ENCODE measurements at places on chromosomes 11 and 22. TPM values are rescaled to one million over a fixed set of nuclear protein-coding genes. Genes with fewer than 3 reads are reported as not detected.
A peak's percentile ranks its signal among the peaks of the same experiment; 100 is the strongest.

The TMEM80 gene
- 7.6 TPM for total RNA-seq

The TECTA gene
- 0.63 TPM for total RNA-seq

The OR51B2 gene
- total RNA-seq = not detected

The CREB3L1 gene
- total RNA-seq = under 0.01 TPM

DNA sequence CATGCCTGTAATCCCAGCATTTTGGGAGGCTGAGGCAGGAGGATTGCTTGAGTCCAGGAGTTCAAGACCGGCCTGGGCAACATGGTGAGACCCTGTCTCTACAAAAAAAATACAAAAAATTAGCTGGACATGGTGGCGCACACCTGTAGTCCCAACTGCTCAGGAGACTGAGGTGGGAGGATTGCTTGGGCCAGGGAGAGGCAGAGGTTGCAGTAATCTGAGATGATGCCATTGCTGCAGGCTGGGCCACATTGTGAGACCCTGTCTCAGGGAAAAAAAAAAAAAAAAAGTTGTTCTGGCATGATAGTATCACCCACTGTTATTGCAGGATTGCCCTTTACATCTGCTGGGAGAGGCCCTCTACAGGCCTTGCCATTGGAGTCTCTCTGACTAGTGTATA, 18.4 kb downstream of the ATXN10 start:
- no peak for DNase-seq

DNA sequence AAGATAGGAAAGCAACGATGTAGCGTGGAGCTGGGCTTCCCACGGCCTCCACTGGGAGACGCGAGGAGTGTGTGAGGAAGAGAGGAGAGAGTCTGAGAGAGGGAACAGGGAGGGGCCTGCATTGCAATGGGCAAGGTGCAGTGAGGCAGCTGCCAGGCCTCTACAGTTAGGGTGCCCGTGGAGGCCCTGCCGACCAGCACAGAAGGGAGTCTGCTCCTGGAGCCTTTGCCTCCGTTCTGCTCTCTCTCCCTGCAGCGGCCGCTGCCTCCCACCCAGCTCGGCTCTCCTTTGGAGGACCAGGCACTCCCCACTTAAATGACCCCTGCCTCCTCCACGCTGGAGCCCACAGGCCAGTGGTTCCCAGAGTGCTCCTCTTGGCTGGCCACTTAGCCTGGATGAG, 181.7 kb downstream of the EFCAB6 start:
- no peak for DNase-seq

GRCh38 chr11:1083621-1084551, 9.2 kb downstream of the MUC2 start:
- DNase-seq = no peak

- DNase-seq = no peak
These were observed 22.1 kb downstream of the THOC5 start for GRCh38 chr22:29531419-29531818.

DNA sequence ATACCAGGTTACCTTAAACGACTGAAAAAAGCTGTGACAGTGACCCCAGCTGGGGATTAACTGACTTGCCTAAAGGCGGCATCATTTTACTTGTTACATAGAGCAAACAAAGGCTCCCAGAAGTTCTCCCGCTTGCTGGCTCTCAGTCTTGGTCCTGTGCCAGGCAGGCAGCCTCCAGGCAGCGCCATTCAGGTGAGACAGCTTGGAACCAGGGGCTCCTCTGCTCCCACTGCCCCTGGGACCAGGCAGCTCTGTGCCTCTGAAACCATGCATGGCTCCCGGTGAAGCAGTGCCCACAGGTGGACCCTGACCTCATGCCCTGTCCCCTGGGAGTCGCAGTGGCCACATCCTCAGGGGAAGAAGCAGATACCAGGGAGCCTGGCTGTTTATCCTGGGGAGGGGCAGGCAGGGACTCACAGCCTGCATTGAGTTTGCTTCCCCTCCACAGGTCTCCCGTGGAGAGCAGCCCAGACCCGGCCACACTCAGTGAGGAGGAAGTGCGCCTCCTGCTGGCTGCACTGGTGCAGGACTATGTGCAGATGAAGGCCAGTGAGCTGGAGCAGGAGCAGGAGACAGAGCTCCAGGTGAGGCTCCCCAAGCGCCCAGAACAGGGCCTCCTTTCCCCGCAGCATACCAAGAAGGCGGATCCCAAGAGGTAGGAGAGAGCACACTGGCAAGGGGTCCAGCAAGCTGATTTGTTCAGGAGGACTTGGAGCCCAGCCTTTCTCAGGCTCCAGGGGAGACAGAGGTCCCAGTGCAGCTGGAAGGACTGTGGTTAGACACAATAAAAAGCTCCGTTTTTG, 15.6 kb upstream of the CYP2R1 start:
- DNase-seq = no peak

DNA sequence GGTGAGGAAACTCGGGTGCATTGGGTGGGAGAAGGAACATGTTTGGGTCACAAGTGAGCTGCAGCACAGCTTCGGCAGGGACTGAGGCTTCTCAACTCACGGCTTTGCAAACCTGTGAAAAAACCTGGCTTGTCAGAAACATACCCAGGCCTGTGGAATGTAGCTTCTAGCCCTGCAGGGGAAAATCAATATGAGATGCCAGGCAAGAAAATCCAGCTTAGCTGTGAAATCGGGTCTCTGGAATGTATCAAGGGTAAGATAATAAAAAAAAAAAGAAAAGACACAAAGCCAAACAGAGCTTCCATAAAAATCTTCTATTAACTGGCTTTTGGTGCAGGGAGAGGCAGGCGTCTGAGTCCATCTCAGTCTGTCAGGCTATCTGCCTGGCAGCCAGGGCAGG, 28.5 kb downstream of the UQCR10 start:
- DNase-seq = no peak

- DNase-seq = no peak
These were observed at the start of gene MISFA for GRCh38 chr11:18599739-18600230. TSS of gene MISFA (plus strand) at chr11:18599789. CDS start at chr11:18599929, 140 bp downstream.

DNA sequence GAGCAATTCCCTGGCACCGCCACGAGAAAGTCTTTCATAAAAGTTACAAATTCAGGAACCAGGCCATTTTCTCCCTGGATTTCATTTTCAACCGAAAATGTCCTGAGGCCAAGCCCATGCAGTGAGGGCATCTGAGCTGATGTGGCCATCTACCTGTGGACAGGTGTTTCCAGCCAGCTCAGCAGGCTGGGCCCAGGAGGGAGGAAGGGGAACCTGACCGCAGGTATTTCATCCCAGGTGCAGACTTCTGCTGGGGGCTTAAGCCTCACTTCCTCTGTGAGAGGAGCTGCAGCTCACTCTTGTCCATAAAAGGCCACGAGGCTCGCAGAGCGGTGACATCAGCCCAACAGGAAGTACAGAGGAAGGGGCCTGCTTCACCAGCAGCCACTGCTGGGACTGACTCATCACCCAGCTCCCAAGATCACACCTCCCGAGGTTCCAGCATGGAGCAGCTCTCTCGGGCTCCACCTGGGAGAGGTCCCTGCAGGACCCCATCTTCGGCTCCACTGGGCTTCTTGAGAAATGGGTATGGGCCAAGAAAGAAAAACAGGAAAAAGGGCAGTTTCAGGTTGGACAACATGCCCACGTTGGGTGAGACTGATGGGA, 56.4 kb downstream of the MYH9 start:
- peak; percentile 98 for DNase-seq

DNA sequence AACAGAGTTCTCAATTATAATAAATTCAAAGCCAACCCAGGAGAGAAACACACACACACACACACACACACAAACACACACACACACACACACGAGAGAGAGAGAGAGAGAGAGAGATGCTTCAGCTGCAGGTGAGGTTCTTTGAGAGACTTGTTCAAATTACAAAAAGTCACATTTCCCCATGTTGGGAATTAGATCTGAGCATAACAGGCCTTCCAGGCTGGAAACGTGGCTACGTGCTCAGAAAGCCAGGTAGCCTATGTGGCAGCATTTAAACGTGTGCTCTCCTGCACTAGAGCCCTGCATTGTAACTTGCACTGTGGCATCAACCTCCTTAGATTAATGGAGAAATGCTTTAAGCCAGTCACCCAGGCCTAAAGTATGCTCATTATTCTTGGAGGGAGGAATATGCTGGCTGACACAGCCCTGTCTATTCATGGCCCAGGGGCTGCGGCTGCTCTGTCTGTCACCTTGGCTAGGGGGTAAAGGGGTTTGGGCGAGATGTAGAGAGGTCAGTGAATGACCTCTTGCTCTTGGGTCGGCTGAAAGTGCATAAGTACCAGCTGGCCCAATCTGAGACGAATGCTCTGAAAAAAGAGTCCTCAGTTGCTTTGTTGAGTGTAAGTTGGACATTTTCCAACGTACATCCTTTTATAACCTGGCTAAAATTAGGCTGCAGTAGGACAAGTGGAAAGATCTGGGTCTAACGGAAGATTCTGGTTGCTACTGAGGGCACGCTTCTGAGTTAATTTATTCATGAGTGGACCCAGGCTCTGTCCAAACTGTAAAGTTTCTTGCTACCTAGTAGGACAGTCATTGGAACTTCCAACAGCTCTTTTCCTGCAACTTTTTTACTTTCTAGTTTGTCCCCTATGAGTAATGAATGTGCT, 171.1 kb upstream of the SEZ6L start:
- no peak for DNase-seq

DNA sequence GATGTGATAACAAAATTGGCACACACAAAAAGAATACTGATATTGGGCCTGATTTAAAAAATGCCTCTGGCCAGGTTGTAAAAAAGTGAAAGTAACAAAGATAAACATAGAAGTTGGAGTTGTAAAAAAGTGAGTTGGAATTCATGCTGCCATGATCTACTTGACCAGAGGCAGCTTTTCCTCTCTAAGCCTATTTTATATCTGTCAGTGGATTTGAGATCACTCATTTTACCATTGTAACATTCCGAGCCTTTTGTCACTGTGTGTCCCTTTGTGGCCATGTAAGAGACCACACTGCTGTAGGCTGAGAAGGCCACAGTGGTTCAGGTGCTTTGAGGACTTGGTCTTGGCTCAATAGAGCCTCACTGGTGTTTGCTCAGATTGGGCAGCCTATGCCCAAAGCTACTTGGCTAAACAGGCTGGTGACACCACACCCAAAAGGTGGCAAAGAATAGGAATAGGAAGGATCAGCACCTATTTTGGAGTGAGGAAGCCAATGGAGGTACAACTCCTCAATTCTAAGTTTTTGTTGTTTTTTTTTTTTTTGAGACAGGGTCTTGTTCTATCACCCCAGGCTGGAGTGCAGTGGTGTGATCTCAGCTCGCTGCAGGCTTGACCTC, 7.1 kb downstream of the FEN1 start:
- DNase-seq = no peak

DNA sequence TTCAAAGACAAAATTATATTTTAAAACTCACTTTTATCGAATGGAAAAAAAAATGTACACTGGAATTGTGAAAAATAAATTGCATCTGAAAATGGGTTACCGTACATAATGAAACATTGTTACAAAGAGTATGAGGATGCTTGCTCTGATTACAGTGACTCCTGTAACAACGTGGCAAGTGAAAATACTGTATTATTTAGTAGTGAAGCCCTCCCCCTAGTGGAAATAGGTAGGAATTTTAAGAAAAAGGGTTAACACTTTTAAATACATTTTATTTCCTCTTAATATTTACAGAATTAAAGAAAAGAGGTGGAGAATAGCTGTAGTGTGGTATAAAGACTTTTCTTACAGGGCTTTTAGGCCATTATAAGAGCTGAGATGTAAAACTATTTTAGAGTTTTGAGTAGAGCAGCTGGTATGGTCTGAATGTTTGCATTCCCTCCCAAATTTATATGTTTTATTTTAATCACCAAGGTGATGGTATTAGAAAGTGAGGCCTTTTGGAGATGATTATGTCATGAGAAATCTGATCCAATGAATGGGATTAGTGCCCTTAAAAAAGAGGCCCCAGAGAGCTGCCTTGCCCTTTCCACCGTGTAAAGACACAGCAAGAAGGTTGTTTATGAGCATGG, 25.2 kb downstream of the FAM76B start:
- peak; percentile 57 for DNase-seq

DNA sequence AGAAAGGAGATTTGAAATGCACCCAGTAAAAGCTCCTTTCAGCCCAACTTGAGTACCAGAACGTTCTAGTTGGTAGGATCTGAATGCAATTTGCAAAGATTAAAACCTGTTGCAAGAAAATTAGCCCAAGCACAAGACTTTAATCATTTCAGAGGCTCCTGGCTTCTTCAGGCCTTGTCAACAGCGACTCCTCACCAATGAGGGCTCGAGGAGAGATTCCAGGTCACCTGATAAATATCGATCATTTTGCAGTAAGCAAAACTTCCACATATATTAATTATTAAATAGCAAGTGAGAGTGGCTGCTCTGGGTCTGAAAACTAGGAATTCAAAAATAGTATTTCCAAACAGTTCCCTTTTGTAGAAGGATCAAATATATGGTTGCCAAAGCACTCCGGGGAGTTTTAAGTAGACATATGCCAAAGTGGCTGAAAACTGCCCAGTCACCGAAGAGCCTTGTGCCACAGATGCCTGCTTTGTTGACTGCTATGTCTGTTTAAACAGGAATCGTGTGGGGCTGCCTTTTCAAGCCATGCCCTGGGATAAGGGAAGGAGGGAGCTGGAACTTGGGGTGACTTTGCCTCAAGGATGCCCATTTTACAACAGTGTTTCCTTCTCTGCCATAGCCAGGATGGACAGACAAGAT, 64.0 kb downstream of the CSNK2A3 start:
- DNase-seq = no peak

DNA sequence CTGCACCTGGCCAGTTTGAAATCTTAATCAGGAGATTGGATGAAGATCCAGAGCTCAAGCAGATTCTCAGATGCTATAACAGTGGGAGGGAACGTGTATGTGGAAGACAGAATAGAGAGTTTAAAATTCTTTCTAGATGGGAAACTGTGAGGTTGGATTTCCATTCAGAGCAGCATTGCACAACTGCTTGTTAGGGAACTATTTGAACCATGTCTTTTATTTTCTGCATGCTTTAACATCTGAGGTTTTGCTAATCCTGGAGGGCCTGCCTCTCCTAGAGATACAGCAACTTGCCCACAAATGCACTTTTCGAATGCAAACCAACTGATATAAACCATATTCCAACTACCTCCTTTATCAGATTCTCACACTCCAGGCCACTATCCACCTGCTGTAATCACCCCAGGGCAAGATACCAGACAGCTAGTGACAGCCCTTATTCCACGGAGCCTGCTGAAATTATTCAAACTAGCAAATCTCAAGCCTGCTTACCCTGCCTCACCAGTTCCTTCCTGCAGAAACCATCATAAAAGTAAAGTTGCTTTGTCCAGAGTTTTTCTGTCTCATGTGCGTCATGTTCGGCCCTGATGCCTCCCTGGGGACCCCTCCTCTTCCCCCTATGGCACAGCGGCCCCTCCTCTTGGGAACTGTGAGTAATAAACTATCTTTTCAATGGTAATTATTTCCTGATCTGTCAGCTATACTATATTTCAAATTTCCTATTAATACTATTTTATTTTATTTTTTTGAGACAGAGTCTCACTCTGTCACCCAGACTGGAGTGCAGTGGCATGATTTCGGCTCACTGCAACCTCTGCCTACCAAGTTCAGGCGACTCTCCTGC, 18.4 kb upstream of the SEC14L4 start:
- DNase-seq = no peak

All from dermis microvascular lymphatic vessel endothelial cell (primary cell).